Osteoblast (primary cell): ENCODE measurements at places on chromosomes 7 and 10. TPM values are rescaled to one million over a fixed set of nuclear protein-coding genes. Genes with fewer than 3 reads are reported as not detected.
A peak's percentile ranks its signal among the peaks of the same experiment; 100 is the strongest.

CCL24 gene
- total RNA-seq: not detected in 2 replicates

PTPN20 gene
- 8.0 and 9.1 TPM in 2 replicates for total RNA-seq

TECTB gene
- total RNA-seq: under 0.01 TPM in 1 of 2 replicates, not detected in the other

DNAJC2 gene
- 15.9 and 19.2 TPM in 2 replicates for total RNA-seq

CALHM1 gene
- total RNA-seq: not detected in 2 replicates

AGBL3 gene
- 2.2 and 2.7 TPM in 2 replicates for total RNA-seq

PDZD7 gene
- 0.72 and 1.2 TPM in 2 replicates for total RNA-seq

SEMA3E gene
- total RNA-seq: 0.29 and 1.4 TPM in 2 replicates

DPP6 gene
- not detected in 2 replicates for total RNA-seq

GRCh38 chr7:151008511-151009323 is 15.6 kb downstream of the ATG9B start:
- DNase-seq: peak; percentile 94
- H3K36me3 ChIP-seq: no peaks in the 10 kb centered on the region
- no peak overlapping the region for H3K27ac ChIP-seq
- H3K4me1 ChIP-seq: peaks cover 4% of the 10 kb centered on the region
- H3K27me3 ChIP-seq: peaks cover under 1% of the 10 kb centered on the region

- H3K27me3 ChIP-seq: no peaks in the 10 kb centered on the region
- no peaks in the 10 kb centered on the region for H3K4me1 ChIP-seq
- no peak overlapping the region for H3K27ac ChIP-seq
- H3K4me3 ChIP-seq: no peak overlapping the region
- H3K36me3 ChIP-seq: no peaks in the 10 kb centered on the region
- DNase-seq: no peak
Measured at GRCh38 chr7:111883241-111883640, 320.9 kb upstream of the IMMP2L start.

DNA sequence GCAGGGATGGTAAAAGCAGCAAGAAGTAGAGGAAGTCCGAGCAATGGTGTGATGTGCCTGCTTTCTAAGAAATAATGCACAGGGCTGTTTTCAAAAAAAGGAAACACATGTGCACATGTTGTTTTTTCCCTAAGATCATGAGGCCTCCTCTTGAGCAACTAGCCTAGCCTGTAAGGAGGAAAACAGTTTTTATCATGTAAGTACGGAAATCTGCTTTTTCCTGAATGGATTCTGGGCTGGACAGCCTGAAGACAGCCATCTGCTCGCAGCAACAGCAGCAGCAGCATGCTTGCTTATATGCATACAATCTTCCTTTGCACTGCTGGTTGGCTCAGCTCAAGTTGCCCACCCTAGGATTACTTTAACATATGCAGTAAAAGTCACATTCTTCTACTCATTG is 87.1 kb downstream of the HIBADH start:
- H3K27me3 ChIP-seq: no peaks in the 10 kb centered on the region
- no peak overlapping the region for H3K4me3 ChIP-seq
- H3K36me3 ChIP-seq: no peaks in the 10 kb centered on the region

- H3K4me3 ChIP-seq: no peak overlapping the region
- DNase-seq: no peak
- H3K27me3 ChIP-seq: no peaks in the 10 kb centered on the region
- H3K4me1 ChIP-seq: no peaks in the 10 kb centered on the region
- H3K36me3 ChIP-seq: no peaks in the 10 kb centered on the region
- no peak overlapping the region for H3K27ac ChIP-seq
Measured at GRCh38 chr7:155104913-155105312, 34.8 kb downstream of the HTR5A start.

DNA sequence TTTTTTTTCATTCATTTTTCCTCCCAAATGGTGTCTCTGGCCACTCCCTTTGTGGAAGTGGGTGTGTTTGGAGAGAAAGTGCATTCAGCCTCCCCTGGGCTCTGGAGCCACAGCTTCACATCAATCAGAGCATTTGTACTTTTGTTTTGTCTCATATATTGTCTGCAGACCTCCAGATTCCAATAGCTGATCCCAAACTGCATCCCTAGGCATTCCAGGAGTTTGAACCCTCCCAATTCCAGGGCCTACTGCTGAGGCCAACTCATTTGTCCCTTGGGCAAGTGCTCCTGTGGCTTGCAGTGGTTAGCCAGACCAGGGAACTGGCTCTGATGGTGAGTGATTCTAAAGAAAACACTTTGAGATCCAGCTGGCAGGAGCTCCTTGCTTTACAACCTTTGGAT is 163.3 kb downstream of the IPMK start:
- H3K27me3 ChIP-seq: no peaks in the 10 kb centered on the region
- peaks cover 33% of the 10 kb centered on the region for H3K4me1 ChIP-seq
- no peaks in the 10 kb centered on the region for H3K36me3 ChIP-seq
- H3K27ac ChIP-seq: no peak overlapping the region

GRCh38 chr10:36247478-36247877 is 605.4 kb upstream of the FZD8 start:
- no peaks in the 10 kb centered on the region for H3K27me3 ChIP-seq
- H3K4me1 ChIP-seq: no peaks in the 10 kb centered on the region
- DNase-seq: no peak
- H3K36me3 ChIP-seq: no peaks in the 10 kb centered on the region
- H3K27ac ChIP-seq: no peak overlapping the region

DNA sequence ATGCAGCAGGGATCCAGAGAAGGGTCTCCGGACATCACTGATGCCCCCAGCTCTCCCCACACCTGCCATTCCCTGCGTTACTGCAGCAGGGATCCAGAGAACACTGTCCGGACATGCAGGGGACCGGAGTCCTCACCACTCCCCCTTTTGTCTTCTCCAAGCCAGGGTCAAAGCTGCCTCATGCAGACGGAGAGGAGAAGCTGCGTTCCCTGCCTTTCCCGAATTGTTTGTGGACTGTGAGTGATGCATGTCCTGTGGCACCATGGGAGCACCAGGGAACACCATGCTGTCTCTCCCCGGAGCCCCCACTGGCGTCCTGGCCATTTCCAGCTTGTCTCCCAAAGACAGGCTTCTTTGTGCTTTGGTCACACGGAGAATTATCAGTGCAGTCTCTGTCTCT is 599.7 kb downstream of the PTPRN2 start:
- no peaks in the 10 kb centered on the region for H3K27me3 ChIP-seq
- no peaks in the 10 kb centered on the region for H3K36me3 ChIP-seq

DNA sequence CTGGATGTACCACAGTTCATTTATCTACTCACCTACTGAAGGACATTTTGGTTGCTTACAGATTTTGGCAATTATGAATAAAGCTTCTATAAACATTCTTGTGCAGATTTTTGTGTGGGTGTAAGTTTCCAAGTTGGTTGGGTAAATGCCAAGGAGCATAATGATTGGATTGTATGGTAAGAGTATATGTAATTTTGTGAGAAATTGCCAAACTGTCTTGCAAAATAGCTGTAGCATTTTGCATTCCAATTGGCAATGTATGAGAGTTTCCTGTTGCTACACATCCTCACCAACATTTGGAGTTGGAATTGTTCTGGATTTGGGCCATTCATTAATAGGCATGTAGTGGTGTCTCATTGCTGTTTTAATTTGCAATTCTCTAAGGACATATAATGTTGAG is 33.9 kb upstream of the HYAL4 start:
- no peaks in the 10 kb centered on the region for H3K36me3 ChIP-seq
- no peak for DNase-seq
- no peaks in the 10 kb centered on the region for H3K4me1 ChIP-seq

DNA sequence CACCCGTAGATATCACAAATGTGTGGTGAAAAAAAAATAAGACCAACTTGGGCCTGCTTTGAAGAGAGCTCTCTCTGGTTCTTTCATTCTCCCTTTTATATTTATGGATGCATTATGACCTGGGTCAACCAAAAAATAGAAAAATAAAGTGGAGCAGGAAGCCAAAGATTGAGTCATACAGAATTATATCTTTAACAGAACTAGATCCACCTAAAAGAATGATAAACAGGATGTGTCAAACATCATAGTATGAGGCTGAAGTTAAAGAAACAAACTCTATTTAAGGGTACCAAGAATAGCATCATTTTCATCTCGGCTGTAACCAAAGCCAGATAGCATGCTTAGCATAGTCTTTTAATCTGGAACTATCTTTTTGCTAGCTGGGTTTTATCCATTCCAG is 28.8 kb upstream of the NMT2 start:
- DNase-seq: no peak
- no peaks in the 10 kb centered on the region for H3K27me3 ChIP-seq
- no peaks in the 10 kb centered on the region for H3K36me3 ChIP-seq
